CD4-positive, alpha-beta T cell treated with Interleukin-21 for 1 hour (primary cell): ENCODE measurements at places on chromosomes 16 and 17.

- DNase-seq = peak; percentile 11
Observed at GRCh38 chr17:83198366-83199341, 119.2 kb downstream of the METRNL start.

- no peak for DNase-seq
Observed at GRCh38 chr17:49414271-49414621, 436 bp downstream of the PHB1 start.

- no peak for DNase-seq
Observed at GRCh38 chr17:32593003-32593402, 106.2 kb downstream of the CDK5R1 start.

- peak; percentile 13 for DNase-seq
Observed at GRCh38 chr16:87806641-87807546, 41.1 kb upstream of the KLHDC4 start.

DNA sequence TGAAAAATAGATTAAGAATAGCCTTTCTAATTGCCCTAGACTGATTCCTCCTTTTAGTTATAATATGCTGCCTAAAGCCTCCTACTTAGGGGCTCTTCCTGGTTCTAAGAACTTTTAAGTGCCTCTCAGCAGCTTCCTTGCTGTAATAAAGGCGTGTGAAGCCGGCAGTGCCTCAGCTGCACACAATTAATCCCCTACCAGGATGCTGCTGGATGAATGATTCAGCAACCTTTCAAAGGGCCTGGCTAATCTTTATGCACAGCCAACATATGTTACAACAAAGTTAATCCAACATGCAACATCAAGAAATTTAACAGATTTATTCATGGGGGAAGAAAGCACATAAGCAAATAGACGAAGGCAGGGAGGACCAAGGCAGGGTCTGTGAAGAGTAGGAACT lies 145.2 kb downstream of the PMP22 start:
- DNase-seq = no peak

DNA sequence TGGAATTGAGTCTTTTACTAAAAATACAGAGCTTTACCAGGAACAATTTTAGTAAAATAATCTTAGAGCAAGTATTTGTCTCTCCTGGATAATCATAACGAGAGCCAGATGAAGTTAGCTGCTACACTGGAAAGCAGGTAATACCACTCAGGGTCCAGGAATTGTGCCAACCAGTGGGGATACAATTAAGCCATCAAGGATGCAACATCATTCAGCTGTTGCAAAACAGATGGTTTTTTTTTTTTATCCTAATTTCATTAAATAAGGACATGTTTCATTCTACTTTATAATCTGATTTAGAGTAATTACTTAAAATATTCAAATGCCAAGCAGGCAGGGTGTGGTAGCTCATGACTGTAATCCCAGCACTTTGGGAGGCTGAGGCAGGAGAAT lies 10.2 kb downstream of the MMD start:
- DNase-seq = no peak
